ENCODE measurements at places on chromosomes 5 and 9.

DNA sequence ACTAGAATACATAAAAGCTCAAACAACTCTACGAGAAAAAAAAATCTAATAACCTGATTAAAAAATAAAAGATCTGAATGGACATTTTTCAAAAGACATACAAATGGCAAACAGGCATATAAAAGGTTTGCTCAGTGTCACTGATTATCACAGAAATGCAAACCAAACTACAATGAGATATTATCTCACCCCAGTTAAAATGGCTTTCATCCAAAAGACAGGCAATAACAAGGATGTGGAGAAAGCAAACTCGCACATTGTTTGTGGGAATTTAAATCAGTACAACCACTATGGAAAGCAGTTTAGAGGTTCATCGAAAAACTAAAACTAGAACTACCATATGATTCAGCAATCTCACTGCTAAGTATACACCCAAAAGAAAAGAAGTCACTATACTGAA lies 20.8 kb downstream of the UGT3A2 start:
- DNase-seq = no peak

DNA sequence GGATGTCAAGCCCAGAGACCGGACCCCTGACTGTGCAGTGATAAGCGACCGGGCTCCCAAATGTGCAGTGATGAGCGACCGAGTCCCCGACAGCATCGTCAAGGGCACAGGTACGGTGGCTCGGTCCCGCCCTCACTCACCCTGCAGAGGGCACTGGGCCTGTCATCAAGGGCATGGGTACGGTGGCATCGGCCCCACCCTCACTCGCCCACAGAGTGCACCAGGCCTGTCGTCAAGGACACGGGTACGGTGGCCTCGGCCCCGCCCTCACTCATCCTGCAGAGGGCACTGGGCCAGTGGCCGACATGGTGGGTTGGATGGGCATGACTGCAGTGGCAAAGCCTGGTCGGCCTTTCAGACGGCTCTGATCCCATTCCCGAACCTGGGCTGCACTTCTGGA lies 9.7 kb upstream of the LRRC14B start:
- DNase-seq = no peak

DNA sequence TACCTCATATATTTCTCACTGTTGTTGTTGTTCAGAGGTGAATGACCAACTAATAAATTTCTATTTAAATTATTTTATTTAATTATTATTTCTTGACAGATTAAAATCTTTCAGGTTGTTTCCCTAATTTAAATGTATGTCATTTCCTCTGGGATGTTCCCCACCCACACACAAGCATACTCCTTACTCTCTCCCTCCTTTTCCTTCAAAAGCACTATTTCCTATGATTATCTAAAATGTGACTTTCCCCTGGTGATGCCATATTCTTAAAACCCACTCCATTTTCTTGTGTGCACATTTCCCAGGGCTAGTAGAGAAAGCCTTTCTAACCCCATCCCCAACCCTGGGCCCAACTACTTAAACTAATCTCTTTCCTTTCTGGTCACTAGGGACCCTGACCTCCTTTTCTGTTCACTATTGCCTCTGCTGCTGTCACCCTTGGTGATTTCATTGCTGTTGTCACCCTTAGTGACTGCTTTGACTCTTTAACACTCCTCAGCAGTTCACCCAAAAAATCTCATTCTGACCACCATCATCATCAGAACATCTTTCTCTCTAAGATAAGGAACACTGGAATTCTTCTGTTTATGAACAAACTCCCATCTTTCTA lies 16.8 kb downstream of the IL33 start:
- DNase-seq = no peak

DNA sequence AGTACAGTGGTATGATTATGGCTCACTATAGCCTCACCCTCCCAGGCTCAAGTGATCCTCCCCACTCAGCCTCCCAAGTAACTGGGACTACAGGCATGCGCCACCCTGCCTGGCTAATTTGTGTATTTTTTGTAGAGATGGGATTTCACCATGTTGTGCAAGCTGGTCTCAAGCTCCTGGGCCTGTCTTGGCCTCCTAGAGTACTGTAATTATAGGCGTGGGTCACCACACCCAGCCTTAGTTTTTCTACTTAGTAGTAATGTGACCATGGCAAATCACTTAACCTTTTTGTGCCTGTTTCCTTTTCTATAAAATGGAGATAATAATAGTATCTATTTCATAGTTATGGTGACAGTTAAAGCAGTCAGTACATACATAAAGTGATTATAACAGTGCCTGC lies 22.2 kb downstream of the GLE1 start:
- DNase-seq = no peak

GRCh38 chr9:88025411-88026117 lies 51.2 kb upstream of the CDK20 start:
- DNase-seq = no peak

DNA sequence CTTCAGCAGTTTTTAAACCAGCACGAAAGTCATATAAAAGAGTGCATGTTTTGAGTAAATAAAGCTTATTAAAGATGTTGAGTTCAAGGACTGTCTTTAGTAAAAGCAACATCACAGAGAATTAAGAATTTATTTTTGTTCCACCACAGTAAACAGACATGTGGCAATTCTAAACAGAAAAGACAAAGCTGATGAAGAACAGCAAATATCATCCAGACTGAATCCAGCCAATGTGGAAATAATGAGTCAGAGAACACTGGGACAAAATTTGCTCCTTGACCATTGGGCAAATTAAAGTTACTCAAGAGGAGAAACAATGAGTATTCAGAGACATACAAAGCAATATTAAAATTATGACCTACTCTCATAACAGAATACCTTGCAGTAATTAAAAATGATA lies 28.8 kb downstream of the OR2K2 start:
- no peak for DNase-seq

- no peak for DNase-seq
Measured at GRCh38 chr5:123540534-123540933, 28.6 kb downstream of the CSNK1G3 start.

DNA sequence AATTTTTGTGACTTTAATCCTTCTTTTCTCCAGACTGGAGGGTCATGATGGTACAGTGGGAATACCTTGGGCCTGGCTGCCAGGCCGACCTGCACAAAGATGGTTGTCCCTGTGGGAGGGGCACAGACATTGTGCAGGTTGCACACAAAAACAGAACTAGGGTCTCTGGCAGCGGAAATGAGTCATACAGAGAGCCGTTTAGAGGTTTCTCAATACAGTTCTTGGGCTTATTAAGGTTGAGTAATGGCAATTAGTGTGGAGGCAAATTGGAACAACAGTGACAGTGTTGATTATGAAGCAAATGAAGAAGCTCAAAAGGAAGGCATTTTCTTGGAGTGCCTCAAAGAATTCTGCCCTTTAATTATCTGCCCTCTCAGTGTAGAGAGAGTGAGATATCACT lies 173.6 kb downstream of the TENT4A start:
- DNase-seq = no peak

DNA sequence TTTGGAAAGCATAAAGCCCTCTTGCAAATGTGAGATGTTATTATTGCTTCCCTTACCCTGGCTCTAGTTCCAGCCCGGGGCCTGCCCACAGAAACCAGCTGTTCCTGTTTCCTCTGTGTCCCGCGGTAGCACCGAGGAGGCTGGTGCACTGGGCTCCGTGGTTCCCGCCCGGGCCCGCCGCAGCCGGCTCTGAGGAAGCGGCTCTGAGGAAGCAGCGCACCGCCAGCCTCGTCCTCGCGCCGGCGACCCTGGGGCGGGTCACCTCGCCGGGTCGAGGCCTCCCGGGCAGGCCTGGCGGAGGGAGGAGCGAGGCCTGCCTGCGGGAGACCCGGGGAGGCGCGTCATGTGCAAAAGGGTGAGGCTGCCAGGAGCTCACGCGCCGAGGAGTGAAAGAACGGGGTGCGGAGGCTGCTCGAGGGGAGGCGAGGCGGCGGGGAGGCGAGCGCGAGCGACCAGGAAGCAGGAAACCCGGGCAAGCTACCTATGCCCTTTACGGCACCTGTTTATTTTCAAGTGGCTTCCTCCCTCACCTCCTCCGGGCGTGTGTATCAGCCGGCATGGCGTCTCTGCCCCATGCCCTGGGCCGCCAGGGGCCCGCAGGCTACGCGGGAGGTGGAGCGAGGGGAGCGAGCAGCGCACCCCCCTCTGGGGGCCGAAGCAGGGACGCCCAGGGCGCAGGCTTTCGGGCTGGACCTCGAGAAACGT lies 61.3 kb upstream of the MEGF10 start:
- peak; percentile 17 for DNase-seq

DNA sequence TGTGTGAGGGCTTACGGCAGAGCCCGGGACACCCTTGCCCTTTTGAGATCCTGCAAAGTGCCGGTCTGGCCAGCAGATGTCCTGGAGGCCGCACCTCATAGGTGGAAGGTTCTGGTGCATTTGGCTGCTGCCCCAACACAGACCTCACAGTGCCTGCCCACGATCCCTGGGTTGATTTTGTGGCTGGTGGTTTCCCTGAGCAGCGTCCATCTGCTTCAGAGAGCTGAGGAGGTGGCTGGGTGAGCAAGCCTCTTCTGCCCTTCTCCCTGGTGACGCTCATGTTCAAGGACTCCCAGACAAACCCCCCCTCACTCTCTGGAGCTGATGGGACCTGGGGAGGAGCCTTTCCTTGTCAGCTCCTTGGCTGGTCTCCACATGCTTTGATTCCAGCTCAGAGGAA lies 18.9 kb downstream of the BNIP1 start:
- DNase-seq = no peak

DNA sequence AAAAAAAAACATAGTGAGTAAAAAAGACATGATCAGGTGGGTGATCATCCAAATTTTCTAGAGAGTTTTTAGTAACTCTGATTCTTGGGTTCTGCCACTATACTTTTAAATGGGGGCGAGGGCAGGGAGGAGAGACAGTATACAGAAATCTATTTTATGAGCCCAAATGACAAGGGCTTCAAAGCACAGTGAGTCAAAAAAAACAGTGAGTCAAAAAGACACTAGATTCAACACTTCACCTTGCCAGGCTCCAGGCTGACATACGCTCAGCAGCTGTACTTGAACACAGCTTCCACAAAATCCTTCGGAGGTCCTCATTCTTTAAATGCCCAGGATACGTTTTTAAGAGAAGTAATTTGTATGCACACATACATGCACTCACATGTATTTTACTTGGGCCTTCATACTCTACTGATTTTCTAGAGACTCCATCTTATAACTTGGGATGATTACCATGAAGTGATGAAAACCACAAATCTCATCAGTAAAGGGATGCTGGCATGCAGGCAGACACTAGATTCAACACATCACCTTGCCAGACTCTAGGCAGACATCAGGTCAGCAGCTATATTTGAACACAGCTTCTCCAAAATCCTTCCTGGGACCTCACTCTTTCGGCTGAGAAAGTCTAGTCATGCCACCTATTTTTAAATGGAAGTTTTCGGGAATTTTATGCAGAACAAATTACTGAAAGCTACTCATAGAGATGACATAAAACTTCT lies 28.8 kb downstream of the NR3C1 start:
- no peak for DNase-seq

GRCh38 chr5:113771483-113771882 lies 258.0 kb downstream of the YTHDC2 start:
- DNase-seq = no peak

- no peak for DNase-seq
Measured at GRCh38 chr9:130499804-130500263, 55.1 kb downstream of the ASS1 start.

DNA sequence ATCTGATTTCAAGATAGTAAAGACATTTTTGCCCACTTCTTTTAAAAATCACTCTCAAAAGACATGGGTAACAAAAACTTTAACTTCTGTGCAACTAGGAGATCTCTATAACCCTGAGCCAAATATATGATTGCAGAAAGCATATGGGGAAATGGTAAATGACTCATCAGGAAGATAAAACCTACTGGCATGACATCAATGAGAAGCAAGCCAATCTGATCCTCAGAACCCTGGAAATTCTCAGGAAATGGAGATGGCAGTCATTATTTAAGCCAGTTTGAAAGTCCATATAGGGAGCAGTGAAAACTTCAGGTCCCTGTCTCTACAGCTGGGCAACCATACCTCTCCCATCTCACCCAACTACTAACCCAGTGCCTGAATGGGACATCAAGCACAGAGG lies 249.7 kb upstream of the NREP start:
- DNase-seq = no peak

DNA sequence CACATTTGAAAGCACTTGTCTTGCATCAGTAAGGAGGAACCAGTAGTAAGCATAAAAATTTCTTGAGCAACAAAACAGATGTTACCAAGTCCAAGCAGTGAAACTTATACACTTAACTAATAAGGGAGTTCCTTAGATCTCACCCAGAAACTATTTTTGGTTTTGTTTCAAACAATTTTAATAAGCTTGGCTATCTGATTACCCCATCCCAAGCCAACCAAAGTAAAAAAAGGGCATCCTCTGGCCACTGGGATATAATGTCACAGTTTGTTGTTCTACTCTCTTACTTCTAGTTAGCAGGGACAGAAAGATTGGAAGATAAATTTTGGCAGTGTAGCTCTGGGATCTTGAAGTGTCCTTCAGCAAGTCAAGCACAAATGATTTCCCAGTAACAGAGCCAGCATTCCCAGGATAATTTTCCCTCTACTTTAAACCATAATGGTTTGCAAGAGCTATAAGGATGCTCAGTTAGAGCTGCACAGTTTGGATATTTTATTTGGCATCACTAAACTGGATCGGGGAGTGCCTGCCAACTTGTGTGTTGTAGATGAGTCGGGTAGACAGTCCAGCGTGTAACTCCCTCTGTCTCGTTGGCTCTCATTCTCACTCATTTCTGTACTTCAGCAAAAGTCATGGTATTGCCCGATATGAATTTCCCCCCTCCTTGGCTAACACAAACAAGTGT lies 161.9 kb upstream of the HMHB1 start:
- DNase-seq = no peak

GRCh38 chr9:4979239-4979638 lies 5.8 kb upstream of the JAK2 start:
- DNase-seq = peak; percentile 52

DNA sequence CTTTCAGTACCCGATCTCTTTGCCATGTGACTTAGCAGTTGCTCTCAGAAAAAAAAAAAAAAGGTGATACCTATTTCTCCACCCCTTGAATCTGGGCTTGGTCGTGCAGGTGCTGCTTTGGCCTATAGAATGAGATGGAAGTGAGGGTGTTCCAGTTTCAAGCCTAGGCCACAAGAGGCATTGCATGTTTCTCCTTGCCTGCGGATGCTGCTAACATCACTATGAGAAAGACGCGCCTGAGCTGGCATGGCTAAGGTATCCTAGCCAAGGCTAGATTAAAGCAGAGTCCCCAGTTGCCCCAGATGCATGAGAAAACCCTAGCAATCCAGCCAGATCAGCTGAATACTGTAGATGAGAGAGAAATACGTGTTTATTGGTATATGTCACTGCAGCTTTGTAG lies 14.7 kb upstream of the CSF1R start:
- DNase-seq = no peak

DNA sequence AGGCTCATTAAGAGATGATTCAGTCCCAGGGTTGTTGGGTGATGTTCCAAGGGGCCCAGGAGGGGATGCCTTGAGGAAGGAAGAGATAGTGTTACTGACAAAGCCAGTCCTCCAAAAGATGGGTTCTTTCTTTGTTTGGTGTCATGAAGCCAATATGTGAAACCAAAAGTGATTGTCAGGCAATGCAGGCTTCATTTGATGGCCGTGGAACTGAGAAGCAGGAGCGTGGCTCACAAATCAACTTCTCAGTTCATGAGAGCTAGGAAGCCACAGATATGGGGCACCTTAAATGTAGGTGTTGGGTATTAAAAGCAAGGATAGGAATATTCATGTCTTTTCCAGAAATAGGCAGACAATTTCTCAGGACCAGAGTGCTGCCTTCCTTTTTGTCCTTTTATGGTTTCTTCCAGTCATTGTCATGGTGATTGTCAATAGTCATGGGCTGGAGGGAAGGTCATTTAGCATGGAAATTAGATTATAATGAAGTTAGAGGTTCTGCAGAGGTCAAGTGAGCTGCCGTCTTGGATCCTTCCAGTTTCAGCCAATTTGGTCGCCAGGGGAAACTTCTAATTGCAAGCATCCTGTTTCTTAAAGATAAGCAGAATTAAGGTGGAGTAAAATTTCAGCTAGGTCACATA lies 393.0 kb downstream of the NTRK2 start:
- no peak for DNase-seq

Measured in right renal cortex interstitium (tissue), 3 donors.